ENCODE measurements at places on chromosomes 2 and 18.
A peak's percentile ranks its signal among the peaks of the same experiment; 100 is the strongest.

GRCh38 chr2:168471163-168471475, 15.0 kb downstream of the CERS6 start:
- DNase-seq = no peak

DNA sequence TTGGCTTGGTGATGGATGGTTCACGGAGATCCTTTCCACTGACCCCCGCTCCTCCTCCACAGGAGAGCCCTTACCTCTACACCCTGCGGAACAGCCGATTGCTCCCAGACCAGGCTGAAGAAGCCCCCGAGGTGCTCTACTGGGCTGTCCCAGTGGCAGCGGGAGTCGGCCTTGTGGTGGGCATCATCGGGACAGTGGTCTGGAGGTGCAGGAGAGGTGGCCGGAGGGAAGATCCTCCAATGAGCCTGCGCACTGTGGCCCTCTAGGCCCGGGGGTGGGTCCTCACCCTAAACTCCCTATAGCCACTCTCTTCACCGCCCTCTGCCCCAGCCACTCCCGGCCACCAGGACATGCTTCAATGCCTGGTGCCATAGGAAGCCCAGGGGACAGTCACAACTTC, 108.8 kb upstream of the PPP1CB start:
- no peak for DNase-seq

DNA sequence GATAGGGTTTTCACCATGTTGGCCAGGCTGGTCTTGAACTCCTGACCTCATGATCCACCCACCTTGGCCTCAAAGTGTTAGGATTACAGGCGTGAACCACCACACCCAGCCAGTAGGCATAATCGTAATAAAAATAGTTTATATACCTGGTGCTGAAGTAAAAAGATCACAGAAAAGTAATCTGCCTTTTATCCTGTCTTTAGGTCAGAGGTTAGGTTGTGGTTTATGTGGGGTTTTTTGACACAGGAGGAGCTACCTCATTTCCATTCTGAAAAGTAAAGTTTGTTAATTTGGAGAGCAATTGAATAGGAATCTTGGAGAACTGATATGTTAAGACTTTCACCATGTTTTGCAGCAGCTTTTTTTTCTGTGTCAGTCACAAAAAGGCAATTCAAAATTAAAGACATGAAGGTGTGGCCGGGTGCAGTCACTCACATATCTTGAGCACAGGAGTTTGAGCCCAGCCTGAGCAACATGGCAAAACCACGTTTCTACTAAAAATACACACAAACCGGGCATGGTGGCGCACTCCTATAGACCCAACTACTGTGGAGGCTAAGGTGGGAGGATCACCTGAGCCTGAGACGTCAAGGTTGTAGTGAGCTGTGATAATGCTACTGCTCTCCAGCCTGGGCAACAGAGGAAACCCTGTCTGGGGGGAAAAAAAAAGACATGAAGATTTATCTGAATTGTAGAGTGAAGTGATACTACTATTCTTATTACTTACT, 31.5 kb downstream of the CCNT2 start:
- DNase-seq = no peak

- no peak for DNase-seq
Measured at GRCh38 chr18:79916128-79916494, 35.3 kb downstream of the SLC66A2 start.

DNA sequence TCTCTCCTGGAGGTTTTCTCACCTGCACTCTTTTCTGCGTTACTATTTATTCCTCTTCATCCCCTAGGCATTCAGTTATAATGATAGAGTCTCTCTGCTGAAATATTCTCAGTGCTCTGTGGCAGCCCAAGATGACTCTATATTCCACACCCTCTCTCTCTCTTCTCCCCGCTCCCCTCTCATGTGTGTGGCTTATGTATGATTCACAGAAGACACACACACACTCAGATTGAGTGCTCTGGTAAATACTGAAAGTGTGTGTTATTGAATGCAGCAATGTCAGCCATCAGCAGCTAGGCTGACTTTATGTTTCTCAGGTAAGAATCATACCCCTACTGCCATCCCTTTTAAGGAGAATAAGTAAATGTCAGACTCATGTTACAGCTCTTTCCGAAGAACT, 201.2 kb downstream of the SLC4A10 start:
- DNase-seq = no peak

GRCh38 chr2:170744248-170745002, 25.8 kb upstream of the ERICH2 start:
- no peak for DNase-seq

DNA sequence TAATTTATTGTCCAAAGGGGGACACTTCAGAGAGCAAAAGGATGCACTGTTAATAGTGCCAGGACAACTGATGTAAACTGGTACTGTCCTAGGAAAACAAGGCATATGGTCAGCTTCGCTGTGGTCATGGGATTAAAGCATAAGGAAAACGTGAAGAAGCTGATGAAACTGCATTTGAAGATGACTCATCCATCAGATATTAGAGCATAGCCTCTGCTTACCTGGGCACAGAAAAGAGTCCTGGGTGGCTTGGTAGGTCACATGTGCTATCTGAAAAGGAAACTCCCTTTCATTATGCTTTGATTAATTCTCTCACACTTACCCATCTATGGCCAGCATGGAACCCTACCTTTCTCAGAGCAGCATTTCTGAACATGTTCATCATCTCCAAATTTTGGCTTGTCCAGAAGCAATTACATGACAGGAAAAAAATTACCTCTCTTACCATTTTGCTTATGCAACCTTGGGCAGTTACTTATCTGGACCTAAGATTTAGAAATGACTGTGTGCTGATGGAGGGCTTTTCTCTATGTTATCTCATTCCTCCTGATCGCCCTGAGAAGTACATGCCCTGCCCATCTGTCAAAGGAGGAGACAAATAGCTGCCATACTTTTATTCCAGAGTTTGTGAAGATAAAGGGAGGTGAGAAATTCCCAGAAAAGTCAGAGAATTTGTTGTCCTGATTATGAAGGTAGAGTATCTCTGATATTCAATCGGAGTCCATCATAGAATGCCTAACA, 275.3 kb upstream of the SLC14A2 start:
- DNase-seq = no peak

GRCh38 chr2:232386490-232386739, 7.9 kb downstream of the ALPP start:
- DNase-seq = no peak

GRCh38 chr2:88131201-88131998, 3.5 kb upstream of the FABP1 start:
- DNase-seq = no peak

GRCh38 chr2:235378944-235379343, 114.9 kb upstream of the AGAP1 start:
- DNase-seq = no peak

DNA sequence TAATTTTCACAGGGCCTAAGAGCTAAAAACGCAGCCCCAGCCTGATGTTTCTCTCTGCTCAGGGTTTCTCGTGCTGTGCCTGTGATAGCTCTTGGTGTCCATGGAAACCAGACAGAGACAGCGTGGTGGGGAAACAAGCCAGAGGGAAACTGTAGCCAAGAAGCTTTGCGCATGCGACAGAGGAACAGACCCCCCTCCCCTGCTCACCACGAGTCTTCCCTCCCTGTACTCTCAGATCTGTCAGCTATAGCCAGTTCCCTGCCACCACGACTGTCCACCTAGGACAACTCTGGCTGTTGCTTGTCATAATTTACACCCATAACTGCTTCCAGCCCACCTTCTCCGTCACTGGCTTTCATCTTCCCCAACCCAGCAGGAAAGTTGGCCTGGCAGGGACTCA, 13.2 kb upstream of the DNAJC27 start:
- DNase-seq = peak; percentile 41

DNA sequence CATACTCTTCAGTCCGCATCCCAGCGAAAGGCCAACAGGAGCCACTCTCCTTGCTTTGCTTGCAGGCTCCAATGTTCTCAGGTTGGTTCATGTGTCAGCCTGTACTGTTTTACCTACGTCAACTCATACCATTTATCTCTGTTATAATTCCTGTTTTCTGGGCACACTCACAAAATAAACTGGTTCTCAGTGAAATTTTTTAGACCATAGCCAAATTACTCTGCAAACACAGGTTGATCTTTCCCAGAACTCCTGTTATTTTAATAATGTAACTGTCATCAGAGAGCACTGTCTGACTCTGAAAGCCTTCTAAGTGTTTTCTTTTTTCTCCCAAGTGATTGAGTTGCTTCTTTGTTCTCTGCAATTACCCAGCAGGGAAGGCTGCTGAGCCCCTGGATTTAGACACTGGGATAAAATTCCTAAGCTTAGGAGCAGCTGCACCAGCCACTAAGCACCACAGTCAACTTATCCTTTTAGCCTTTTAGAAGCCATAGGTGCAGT, 111.6 kb upstream of the PIEZO2 start:
- DNase-seq = no peak

- no peak for DNase-seq
Measured at GRCh38 chr2:173656086-173656485, 301.4 kb downstream of the CDCA7 start.

Data from hippocampal formation (tissue), 2 donors.